ENCODE measurements at places on chromosomes 7 and 10. TPM values are rescaled to one million over a fixed set of nuclear protein-coding genes. Genes with fewer than 3 reads are reported as not detected.

The BRAT1 gene
- total RNA-seq = 41.8 TPM

The DRGX gene
- total RNA-seq = not detected

The SFTPA1 gene
- not detected for total RNA-seq

The ADRB1 gene
- not detected for total RNA-seq

The SUGCT gene
- not detected for total RNA-seq

The CH25H gene
- total RNA-seq = not detected

The MYL10 gene
- not detected for total RNA-seq
